Vagina (tissue), 2 donors: ENCODE measurements at places on chromosomes 16 and 17.

- DNase-seq, result no peak
Observed at GRCh38 chr16:86080982-86081381, 182.0 kb downstream of the IRF8 start.

DNA sequence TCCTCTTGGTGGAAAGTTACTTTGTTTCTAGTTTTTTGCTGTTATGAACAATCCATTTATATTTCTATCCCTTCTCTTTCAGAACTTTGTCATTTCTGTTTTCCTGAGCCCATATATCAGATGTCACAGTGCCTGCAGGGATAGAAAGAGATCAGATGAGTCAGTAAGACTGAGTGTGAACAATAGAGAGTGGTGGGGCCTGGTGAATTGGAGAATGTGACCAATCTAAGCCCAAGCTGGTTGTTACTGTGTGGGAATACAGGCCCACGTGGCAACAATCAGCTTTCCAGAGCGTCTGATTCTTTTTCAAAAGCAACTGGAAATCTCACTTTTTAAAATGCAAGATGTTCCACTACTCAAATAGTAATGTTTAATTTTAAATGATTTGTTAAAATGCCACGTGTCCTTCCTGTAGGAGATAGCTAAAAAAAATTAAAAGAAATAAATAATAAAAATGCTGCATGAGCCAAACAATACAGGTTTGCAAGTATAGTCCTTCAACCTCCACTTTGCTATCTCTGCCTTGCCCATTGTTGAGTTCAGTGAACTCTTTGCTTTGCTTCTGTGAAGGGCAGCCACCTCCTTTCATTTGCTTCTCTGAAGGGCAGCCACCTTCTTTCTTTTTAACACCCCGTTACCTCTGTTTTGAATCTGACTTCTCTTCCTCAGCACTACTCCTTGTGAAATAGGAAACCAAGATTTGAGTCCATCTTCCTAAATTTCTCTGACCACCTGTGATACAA, 9.6 kb downstream of the DCTN5 start:
- DNase-seq, result no peak

GRCh38 chr17:28125526-28126378, 83.3 kb downstream of the NLK start:
- DNase-seq, result no peak

DNA sequence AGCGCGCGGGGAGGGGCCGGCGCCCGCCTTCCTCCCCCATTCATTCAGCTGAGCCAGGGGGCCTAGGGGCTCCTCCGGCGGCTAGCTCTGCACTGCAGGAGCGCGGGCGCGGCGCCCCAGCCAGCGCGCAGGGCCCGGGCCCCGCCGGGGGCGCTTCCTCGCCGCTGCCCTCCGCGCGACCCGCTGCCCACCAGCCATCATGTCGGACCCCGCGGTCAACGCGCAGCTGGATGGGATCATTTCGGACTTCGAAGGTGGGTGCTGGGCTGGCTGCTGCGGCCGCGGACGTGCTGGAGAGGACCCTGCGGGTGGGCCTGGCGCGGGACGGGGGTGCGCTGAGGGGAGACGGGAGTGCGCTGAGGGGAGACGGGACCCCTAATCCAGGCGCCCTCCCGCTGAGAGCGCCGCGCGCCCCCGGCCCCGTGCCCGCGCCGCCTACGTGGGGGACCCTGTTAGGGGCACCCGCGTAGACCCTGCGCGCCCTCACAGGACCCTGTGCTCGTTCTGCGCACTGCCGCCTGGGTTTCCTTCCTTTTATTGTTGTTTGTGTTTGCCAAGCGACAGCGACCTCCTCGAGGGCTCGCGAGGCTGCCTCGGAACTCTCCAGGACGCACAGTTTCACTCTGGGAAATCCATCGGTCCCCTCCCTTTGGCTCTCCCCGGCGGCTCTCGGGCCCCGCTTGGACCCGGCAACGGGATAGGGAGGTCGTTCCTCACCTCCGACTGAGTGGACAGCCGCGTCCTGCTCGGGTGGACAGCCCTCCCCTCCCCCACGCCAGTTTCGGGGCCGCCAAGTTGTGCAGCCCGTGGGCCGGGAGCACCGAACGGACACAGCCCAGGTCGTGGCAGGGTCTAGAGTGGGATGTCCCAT, 232.8 kb downstream of the SEC14L1 start:
- DNase-seq, result no peak

DNA sequence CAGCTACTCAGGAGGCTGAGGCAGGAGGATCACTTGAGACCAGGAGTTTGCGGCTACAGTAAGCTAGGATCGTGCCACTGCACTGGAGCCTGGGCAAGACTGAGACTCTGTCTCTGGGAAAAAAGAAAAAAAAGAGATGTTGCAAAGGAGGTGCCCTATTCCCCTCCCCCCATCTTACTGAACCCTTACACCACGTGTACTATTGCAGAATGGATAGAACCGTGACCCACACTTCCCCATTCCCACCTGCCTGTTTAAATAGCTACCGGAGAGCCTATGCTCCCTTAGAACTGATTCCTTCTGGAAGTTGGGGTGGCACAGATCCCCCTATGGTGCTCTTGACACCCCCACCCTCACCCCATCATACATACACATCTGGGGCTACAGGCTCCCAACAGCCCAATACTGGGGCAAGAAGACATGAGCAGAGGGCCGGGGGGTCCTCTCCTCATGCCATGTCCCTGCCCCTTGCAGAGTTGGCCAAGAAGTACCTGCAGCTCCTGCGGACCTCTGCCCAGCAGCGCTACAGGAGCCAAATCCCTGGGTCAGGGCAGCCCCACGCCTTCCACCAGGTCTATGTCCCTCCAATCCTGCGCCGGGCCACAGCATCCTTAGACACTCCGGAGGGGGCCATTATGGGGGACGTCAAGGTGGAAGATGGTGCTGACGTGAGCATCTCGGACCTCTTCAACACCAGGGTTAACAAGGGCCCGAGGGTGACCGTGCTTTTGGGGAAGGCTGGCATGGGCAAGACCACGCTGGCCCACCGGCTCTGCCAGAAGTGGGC, 35.7 kb downstream of the NLRC5 start:
- no peak for DNase-seq

DNA sequence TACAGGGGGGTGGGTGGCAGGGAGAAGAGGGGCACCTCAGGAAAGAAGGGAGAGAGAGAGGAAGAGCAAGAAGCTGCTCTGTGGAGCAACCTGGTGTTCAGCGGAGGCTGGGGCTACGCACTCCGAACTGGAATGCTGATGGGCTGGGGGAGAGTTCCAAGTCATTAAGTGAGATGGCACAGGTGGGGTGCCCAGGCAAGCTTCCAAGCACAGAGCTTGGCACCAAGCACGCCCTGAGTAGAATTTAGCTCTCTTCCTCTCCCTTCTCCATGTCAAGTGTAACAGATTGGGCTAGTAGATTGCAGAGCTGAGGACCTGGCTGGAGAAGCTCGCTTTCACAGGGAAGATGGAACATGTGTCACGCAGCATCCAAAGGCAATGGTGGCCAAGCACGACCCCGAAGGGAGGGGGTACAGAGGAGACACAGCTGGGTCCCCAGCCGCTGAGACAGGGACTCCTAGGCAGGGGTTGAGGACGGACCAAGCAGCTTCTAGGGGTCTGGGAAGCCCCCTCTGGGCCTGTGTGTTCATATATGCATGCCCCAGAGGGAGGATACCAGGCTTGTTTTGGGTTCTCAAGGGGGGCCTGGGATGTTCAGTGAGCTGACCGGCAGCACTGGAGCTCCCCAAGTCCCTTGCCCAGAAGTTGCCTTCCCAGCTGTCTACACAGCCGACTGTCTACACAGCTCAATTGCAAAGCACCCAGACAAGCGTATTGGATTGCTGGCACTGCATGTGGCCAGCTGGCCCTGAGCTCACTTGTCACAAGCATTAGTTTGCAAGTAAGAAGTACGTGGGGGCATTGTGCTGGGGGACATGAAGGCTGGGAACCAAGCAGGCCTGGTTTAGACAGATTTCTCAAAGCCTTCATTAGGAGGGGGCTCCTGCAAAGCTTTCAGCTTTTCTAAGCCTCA, 247.8 kb downstream of the ENGASE start:
- no peak for DNase-seq

DNA sequence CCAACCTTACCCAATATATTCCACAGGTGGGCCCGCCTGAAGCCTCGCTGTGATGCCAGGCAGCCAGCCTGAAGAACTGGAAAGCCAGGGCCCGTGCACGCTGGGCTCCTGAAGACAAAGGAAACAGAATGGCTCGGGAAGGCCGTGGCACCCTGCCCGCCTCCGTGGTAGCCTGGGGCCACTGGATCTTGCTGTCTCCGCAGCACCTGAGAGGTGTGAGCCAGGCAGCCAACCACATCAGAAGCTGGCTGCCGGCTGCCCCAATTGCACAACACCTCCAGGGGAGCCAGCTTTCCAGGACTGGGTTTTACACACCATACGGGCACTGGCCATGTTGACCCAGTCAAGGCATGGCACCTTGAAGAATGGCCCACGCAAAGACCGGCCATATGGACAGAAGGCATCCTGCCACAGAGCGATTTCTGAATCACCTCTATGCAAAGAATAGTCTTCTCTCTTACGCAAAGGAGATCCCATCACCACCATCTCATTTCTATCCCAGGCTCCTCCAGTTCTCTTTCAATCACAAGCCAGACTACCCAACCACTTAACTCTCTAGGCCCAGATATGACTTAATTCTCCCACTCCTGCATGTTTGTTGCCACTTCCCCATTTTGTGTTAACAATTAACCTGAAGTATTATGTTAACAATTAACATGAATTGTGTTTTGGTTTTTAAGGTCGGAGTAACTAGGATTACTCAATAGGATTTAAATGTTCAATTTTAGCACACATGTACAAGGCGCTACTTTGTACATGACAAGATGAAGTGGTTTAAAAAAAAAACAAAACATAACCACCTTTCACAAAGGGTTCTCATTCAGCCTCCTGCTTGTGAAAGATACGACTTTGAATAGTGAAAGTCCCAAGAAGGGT, 32.1 kb downstream of the ZFHX3 start:
- DNase-seq, result no peak

DNA sequence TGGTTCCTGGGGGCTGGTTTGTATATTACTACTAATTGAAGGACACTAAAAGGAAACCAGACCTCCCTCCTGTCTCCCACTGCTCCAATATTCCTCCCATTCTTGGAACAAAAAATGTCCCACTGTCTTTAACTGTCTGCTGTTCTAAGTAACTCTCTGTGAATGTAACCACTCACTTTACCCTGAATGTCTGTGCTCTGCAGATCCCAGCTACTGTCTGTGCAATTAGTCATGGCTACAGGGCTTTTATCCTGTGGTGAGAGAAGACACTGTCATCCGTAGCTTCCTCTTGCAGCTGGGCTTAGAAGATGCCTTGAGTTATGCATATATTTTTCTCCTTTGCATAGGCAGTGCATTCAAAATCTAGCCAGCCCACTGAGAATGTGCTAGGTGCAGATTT, 853.8 kb downstream of the CDH8 start:
- DNase-seq, result no peak

DNA sequence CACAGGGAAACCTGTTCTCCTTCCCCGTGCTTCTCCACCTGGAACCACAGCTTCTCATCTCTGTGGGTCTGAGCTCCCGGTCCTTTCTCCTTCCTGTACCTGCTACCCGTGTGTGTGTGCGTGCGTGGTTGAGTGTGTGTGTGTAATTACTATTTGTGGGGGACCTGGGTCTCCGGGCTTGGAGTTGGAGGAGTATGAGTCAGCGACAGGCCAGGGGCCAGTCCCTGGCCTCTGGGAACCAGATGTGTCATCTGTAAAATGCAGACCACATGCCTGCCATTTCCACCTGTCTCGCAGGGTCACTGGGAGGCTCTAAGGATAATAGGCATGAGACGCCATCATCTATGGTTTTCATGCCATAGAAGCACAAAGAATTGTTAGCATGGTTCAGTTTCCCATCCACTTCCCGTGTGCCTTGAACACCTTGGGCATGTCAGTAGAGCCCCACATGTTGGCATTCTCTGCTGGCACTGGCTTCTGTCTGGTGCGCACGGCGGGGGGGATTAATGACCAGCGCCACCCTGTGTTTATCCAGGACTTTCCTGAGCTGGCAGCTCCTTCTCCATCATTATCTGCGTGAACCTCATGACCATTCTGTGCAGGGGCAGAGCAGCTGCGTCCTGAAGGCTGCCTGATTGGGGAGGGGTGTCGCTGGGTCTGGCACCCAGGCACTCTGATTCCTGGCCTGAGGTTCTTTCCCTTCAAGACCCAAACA, 1.5 kb downstream of the ZNF205 start:
- no peak for DNase-seq

GRCh38 chr16:24337013-24337412, 80.9 kb downstream of the CACNG3 start:
- DNase-seq, result no peak

DNA sequence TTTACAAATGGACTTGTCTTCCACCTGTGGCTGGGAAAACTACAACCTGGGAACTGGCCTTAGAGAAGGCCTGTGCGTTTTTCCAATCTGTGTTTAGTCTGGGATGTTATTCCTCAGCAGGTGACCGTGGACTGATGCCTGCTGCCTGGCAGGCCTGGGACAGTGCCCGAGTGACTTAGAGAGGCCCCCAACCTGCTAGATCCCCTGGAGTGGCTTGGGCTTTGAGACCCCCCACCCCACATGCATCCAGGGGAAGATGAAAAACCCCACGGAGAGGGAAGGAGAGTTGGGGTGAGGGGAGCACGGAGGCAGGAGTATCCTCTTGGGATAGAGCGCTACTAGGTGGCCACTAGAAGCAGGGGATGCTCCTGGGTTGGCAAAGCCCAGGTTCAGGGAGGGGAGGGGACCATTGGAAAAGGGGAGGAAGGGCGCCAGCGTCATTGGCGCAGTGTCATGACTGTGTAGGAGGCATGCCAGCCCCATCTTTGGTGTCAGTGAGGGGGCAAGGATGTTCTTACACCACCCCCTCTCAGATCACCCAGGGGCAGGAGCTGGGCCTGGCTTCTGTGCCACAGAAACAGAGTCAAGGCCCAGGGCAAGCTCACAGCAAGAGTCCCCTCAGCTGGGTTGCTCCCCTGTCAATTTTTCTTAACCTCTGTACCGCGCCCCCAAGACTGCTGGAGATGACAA, 54.1 kb downstream of the MEAK7 start:
- peak; percentile 70 for DNase-seq

DNA sequence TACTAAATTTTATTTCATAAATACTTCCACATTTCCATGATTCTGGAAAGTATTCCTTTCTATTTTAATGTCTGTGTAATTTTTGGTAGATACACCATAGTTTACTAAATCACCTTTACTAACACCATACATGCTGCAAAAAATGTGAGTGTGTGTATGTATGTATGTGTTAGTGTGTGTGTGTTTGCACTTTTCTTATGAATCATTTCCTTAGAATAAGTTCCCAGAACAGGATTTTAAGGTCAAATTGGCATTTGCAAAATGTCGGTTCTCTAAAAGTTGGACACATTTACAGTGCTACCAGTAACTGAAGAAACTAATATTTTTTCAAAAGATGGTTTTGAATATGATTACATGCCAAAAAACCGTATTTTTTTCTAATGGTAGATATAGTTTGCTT, 137.1 kb downstream of the CYB561 start:
- DNase-seq, result no peak

DNA sequence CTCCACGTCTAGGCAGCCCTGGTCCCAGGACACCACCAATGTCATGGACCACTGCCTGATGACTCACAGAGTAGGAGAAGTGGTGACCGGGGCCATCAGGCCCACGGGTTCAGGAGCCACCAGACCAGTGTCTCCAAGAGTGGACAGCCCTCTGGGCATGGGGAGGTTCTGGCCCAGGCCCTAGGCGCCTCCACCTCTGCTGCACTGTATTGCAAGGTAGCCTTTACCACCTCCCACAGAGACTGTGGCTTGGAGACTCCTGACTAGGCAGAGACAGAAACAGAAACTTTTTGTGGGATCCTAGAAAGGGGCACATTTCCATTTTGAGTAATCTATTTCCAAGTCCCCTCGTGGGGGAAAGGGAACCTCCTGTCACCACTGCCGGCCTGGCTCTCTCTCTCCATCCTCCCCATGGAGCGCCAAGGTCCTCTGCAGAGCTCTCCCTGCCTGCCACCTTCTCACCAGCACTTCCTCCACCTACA, 2.9 kb downstream of the CDIP1 start:
- DNase-seq, result no peak
